ENCODE measurements at places on chromosomes 11 and 22. TPM values are rescaled to one million over a fixed set of nuclear protein-coding genes. Genes with fewer than 3 reads are reported as not detected.

The DEFB131B gene
- total RNA-seq = not detected

The TTC28 gene
- total RNA-seq = 38.5 TPM

The SCUBE2 gene
- 0.76 TPM for total RNA-seq

The MS4A1 gene
- total RNA-seq = not detected

The PICK1 gene
- total RNA-seq = 8.9 TPM

The LMNTD2 gene
- 3.3 TPM for total RNA-seq

The HTR3A gene
- not detected for total RNA-seq

The CHST1 gene
- total RNA-seq = 42.1 TPM

The P2RY6 gene
- total RNA-seq = 1.1 TPM

The SEC14L6 gene
- total RNA-seq = 0.12 TPM

The KCNJ4 gene
- not detected for total RNA-seq

The EHF gene
- total RNA-seq = not detected

The CDC42BPG gene
- total RNA-seq = 0.64 TPM

The SCGB1C1 gene
- total RNA-seq = not detected

The TESMIN gene
- total RNA-seq = 10.8 TPM

The FGF3 gene
- not detected for total RNA-seq
